ENCODE measurements at places on chromosomes 11 and 22.

- peak; percentile 79 for DNase-seq
Observed at GRCh38 chr22:30386960-30387827, at the start of gene RNF215. TSS of gene RNF215 (minus strand) at chr22:30387411. CDS start at chr22:30387313, 98 bp downstream.

DNA sequence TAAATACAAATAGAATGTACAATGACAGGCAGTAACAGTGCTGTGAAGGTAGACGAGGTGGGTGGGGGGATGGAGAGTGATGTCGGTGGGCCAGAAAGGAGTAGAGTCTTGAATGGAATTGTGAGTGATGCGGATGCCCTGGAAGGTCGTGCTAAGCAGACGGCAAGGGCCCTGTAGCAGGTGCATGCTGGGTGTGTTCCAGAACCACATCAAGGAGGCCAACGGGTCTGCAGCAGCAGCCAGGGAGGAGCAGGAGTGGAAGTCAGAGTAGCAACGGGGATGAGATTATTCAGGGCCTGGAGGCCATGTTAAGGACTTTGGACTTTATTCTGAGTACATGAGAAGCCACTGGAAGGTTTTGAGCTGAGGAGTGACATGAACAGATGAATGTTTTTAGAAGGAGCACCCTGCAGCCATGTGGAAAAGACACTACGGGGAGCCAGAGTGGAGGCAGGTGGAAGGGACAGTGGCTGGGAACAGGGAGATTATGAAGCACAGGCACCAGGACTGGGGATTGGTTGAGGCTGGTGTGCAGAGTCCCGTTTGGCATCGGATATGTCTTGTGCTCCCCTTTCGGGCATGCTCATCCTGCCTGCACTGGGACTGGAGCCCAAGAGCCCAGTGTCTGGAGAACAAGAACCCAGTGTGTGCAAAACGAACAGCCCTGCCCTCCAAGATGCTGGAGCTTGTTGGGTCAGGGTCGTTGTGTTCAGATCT, 74.1 kb downstream of the COMMD9 start:
- no peak for DNase-seq

DNA sequence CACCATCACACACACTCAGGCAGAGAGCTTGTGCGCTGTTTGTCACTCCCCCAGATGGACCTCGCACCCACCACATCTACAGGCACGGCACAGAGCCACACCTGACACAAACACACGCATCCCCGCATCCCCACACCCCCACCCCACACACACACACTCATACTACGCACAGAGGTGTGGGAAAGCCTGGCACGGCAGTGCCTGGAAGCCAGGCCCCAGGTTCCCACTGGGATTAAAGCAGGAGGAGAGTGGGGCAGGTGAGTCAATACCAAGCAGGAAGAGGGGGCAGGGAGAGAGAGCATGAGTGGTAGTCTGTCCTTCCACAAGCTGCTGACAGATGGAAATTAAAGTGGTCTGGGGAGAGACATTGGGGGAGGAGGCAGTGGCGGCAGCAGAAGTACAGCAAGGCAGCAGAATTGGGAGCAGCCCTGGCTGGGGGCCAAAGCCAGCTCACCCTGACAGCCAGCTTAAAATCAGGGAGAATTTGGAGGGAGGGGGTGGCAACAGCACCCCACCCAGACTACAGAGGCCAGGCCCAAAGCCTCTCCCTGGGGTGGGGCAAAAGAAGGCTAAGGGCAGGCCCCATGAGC, 20.7 kb downstream of the TNKS1BP1 start:
- no peak for DNase-seq

DNA sequence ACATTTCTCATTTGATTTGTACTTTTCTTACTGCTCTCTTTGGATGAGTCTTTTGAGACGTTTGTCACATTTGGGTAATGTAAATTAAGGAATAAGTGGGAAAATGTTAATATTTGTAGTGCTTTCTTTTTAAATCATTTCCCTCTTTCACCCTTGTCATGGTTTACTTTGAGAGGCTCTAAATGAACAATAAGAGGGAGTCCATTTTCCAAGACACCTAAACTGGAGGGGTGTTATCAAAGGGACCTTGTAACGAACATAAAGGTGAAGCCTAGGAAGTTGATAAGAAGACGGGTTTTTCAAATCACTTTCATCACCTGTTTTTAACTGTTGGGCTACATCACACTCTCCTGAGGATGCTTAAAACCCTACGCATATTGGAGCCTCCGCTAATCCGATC, 12.1 kb downstream of the EED start:
- no peak for DNase-seq

DNA sequence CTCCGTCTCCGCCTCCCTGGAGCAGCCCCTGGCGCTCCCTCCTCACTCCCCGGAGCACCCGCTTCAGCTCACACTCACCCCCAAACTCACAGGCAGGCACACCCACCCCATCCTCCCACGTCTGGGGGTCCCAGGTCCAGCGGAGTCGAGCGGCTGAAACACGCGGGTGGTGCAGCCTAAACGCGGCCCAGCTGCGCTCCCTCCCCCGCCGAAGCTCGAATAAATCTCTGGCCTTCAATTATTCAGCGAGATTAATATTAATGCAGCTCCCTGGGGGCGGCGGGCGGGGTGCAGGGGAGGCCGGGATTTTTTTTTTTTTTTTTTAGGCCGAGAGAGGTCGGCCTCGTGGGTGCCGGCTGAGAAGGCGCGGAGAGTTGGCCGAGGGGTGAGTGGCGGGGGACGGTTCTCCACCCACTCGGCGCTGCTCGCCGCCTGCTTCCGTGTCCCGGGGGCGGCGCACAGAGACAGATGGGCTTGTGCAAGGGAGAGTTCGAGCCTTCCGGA, 524 bp upstream of the SLC1A2 start:
- DNase-seq, result no peak

DNA sequence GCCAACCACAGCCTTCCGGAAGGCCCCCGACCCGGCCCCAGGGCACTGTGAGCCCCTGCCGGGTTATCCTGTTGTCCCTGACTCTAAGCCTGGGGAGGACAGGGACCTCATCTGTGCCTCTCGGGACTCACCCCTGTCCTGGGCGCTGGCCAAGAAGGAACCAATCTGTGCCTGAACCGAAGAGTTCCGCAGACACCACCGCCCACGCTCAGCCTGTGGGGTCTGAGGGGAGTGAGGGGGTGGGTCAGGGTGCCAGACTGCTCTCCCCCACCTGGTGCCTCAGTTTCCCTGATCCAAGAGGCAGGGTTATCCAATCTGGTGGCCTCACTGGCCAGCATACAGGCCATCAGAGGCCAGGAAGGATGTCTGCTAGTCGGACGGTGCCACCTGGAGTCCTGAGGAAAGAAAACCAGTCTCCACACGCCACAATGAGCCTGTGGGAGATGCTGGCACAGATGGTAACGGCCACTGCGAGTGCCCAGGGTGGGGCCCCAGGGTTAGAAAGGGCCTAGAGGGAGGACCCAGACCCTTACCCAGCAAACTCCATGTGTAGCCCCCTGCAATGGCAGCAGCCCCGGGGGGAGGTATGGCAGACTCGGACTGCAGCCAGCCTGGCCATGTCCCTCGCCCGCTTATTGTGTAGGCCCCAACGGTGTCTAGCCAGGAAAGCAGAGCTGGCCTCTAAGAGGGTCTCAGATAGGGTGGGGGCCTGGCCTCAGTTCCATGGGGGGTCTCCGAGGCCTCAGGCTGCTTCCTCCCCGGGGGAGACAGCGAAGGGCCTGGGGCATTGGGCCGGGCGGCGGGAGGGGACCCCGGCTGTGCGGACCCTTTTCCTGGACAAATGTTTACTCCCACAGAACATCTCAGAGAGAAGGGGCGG, 827 bp upstream of the TNNT3 start:
- no peak for DNase-seq

DNA sequence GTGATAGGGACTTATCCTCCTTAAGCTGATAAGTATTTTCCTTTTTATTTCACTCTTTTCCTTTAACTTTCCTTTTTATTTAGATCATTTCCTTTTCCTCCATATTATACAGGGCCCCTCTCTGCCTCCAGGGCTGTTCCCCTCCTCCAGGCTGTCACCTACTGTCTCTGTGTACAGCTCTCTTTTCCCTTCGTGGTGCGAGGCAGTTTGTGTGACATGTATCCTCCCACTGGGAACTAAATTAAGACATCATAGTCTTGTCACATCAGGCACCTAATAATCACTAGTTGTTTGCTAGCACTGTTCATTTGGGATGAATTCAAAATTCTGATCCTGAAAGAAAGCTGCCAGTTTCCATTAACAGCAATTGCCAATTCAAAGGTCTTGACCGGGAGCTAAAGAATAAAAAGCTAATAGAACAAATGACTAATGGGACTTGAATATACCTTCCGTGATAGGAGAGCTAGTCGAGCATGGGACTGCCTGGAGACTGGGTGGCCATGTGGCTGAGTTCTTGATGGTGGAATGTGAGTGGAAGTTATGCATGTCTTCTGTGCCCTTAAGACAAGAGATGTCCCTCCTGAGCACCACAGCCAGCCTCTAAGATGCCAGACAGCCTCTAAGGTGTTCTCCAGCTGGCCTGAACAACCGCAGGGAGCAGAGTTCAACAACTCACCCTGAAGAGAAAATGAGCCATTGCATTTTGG, 77.7 kb upstream of the LRRC55 start:
- DNase-seq, result no peak

- no peak for DNase-seq
Observed at GRCh38 chr11:5701055-5701577, 11.5 kb downstream of the TRIM22 start.

GRCh38 chr22:30955153-30955552, 13.4 kb downstream of the MORC2 start:
- no peak for DNase-seq

DNA sequence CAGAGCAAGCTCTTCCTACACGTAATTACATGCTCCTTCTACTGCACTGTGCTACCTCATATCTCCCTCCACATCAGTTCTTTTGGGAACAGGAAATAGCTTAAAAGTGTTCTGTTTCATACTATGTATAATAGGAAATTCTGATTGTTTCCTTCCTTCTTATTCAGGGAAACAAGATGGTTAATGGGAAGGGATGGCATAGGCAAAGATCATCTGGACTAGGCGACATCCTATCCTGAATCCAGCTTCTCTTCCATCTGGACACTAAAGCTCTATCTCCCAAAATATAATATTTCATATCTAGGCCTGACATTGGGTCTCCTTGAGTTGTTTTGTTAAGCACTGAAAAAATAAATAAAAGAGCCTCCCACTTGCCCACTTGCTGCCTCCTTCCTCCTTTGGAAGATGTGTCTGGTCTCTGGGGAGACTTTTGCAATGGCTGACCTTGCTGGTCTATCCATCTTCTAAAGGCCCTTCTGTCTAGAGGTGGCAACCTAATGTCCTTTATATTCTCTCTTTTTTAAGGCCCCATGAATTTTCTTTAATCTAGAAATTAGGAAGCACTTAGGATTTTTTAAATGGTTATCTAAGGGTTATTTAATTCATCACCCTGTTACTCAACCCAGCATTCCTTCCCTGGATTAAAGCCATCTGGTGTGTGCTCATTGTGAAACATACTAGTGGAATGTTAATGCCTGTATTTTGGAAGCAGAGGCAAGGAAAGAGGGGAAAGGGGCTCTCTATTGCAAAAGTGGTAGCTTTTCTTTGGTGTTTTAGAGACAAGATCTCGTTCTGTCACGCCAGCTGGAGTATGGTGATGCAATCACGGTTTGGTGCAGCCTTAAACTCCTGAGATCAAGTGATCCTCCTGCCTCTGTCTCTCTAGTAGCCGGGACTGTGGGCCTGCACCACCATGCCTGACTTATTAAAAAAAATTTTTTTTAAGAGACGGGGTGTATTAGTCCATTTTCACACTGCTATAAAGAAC, 20.6 kb downstream of the CLMP start:
- DNase-seq, result no peak

DNA sequence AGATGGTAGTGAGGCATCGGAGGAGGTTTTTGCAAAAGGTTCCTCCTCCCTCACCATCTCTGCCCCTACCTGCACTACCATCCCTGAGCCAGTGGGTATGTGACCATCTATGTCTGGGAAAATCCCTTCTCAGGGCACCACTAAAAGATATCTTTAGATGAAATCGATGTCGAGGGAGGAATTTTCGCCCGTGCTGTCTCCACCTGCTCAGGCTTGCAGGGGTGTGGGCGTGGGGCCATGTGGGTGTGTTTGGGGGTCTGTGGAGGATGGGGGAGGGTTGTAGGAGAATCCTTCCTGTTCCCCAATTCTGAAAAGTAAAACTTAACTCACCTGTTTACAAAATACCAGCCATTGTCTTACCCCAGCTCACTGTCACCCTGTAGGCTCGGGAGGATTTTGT, 12.4 kb downstream of the MPPED1 start:
- DNase-seq, result no peak

GRCh38 chr22:20464096-20464614, 26.5 kb upstream of the SCARF2 start:
- peak; percentile 64 for DNase-seq

All from activated T-helper 1 cell treated with anti-CD3 and anti-CD28 coated beads, Interleukin-12 subunit alpha, Interleukin-12 subunit beta, Interleukin-2, Interleukin-4 antibody, amounts not matched to agents 30 ng/mL and 10 ng/mL and 1 ng/mL, durations not matched to agents 14 hours and 24 hours and 36 hours (primary cell).